T-helper 17 cell (primary cell): ENCODE measurements at places on chromosomes 2 and 18. TPM values are rescaled to one million over a fixed set of nuclear protein-coding genes. Genes with fewer than 3 reads are reported as not detected.

- H3K27me3 ChIP-seq: peaks cover 9% of the 10 kb centered on the region
- no peak overlapping the region for H3K4me3 ChIP-seq
- no peaks in the 10 kb centered on the region for H3K4me1 ChIP-seq
- H3K36me3 ChIP-seq: no peaks in the 10 kb centered on the region
- no peak for DNase-seq
Measured at GRCh38 chr18:25250474-25250851, 101.5 kb downstream of the ZNF521 start.

The KYNU gene
- 1.8 TPM for total RNA-seq

The SPHKAP gene
- total RNA-seq: not detected

GRCh38 chr2:236676136-236676873 is 106.7 kb downstream of the ACKR3 start:
- no peak overlapping the region for H3K4me3 ChIP-seq
- H3K27me3 ChIP-seq: peaks cover 70% of the 10 kb centered on the region
- H3K27ac ChIP-seq: no peak overlapping the region
- no peaks in the 10 kb centered on the region for H3K4me1 ChIP-seq

- H3K27me3 ChIP-seq: no peaks in the 10 kb centered on the region
- no peak overlapping the region for H3K4me3 ChIP-seq
- no peak for DNase-seq
- no peaks in the 10 kb centered on the region for H3K4me1 ChIP-seq
Measured at GRCh38 chr2:22952656-22953225, 432.2 kb upstream of the KLHL29 start.

The MAPK4 gene
- not detected for total RNA-seq

DNA sequence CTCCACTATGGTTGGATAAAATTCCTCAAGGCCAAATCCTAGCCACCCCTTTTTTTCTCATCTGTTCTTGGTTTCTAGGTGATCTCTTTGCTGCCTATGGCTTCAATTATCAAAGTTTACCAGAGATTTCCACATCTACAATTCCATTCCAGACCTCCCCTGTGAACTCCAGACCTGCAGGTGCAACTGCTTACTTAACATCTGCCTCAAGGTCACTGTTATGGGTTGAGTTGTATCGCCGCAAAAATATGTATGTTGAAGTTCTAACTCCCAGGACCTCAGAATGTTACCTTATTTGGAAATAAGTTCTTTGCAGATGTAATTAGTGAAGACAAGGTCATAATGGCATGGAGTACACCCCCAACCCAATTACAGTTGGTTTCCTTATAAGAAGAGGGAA is 60.4 kb upstream of the SOS1 start:
- no peak overlapping the region for H3K27ac ChIP-seq
- no peaks in the 10 kb centered on the region for H3K27me3 ChIP-seq
- no peak for DNase-seq
- H3K36me3 ChIP-seq: no peaks in the 10 kb centered on the region
- H3K4me1 ChIP-seq: peaks cover 3% of the 10 kb centered on the region

GRCh38 chr2:241980193-241980592 is 110.7 kb downstream of the RTP5 start:
- no peaks in the 10 kb centered on the region for H3K27me3 ChIP-seq
- no peaks in the 10 kb centered on the region for H3K36me3 ChIP-seq

GRCh38 chr2:164523726-164524125 is 97.6 kb downstream of the GRB14 start:
- H3K36me3 ChIP-seq: no peaks in the 10 kb centered on the region
- H3K4me3 ChIP-seq: no peak overlapping the region
- DNase-seq: no peak
- H3K27ac ChIP-seq: no peak overlapping the region
- no peaks in the 10 kb centered on the region for H3K27me3 ChIP-seq
- no peaks in the 10 kb centered on the region for H3K4me1 ChIP-seq

The ABCG8 gene
- total RNA-seq: not detected

- no peak overlapping the region for H3K4me3 ChIP-seq
- H3K27ac ChIP-seq: peak overlapping the region; percentile 88
- DNase-seq: no peak
- peaks cover 13% of the 10 kb centered on the region for H3K36me3 ChIP-seq
- peaks cover 44% of the 10 kb centered on the region for H3K4me1 ChIP-seq
Measured at GRCh38 chr2:224885836-224886547, 156.3 kb downstream of the DOCK10 start.

The POMC gene
- 5.0 TPM for total RNA-seq

The OXER1 gene
- total RNA-seq: 0.25 TPM

The C2orf66 gene
- not detected for total RNA-seq

The TIMM21 gene
- 10.3 TPM for total RNA-seq

The SH3RF3 gene
- 0.27 TPM for total RNA-seq

DNA sequence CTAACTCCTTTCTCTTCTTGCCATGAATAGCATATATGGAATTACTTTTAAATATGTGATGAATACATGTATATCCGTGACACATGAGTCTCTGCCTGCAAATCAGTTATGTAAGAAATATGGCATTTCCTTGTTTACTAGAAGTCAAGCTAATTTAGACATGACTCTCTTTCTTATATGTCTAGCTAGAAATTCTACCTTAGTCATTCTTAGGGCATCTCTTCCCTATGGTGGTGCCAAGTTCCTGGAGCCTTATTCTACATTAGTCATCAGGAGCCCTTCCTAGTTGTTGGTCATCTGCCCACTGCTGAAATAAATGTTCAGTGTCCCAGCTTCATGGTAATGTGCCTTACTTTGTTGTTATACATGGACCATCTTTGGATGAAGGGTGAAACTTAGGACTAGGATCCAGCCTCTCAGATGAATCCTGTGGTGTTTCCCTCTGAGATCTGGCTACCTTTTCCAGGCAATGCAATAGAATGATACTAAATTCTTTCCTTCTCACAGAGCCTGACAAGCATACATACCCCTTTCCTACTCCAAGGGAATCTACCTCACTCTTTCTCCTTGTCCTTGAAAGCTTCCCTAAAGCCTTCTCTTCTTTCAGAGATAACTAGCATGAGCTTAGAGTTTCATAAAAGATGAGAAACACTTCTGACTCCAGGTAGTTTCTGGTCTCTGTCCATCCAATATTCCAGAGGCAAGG is 415.3 kb upstream of the VWC2L start:
- H3K4me3 ChIP-seq: no peak overlapping the region
- DNase-seq: no peak
